Endothelial cell of umbilical vein (primary cell): ENCODE measurements at places on chromosomes 11 and 22.
A peak's percentile ranks its signal among the peaks of the same experiment; 100 is the strongest.

GRCh38 chr11:130429983-130430382, 1.6 kb upstream of the ADAMTS8 start:
- DNase-seq, result no peak

- no peak for DNase-seq
Measured at GRCh38 chr11:78788533-78788932, 213.9 kb upstream of the NARS2 start.

GRCh38 chr22:20218987-20219386, 49.1 kb downstream of the RTN4R start:
- DNase-seq, result no peak

DNA sequence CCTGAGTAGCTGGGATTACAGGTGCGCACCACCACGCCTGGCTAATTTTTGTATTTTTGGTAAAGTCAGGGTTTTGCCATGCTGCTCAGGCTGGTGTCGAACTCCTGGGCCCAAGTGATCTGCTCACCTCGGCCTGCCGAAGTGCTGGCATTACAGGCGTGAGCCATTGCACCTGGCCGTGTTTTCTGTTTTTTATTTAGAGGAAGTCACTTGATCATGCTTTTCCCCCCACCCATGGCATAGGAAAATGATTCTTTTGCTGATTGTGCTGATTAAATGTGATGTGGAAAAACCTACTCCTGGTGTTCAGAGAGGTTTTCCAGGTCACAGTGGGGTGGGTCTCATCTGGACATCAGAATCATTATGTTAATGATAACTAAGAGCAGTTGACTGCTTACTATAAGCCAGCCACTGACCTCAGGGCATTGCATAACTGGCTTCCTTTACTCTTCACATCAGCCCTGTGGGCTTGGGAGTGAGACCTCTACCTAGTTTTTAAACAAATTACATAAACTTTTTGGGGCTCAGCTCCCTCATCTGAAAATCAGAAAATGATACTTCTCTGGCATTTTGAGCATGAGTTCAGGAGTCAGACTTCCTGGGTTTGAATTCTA, 71.0 kb downstream of the PTPRJ start:
- no peak for DNase-seq

DNA sequence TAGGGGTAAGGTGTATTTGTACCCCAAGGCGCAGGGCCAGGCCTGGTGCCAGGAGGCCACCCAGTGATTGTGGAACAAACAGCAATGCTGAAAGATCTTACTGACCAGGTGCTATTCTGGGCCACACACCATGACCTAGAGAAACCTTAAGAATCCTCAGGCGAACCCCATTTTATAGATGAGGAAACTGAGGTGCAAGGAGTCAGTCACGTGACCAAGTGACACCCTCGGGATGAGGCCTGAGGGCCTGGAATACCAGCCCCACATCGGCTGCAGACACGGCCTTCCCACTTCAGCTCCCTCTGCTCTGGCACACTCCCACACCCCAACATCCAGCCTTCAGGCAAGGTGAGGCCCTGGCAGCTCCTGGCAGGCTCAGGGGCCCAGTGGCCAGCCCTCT, 13.1 kb downstream of the CABP7 start:
- no peak for DNase-seq

DNA sequence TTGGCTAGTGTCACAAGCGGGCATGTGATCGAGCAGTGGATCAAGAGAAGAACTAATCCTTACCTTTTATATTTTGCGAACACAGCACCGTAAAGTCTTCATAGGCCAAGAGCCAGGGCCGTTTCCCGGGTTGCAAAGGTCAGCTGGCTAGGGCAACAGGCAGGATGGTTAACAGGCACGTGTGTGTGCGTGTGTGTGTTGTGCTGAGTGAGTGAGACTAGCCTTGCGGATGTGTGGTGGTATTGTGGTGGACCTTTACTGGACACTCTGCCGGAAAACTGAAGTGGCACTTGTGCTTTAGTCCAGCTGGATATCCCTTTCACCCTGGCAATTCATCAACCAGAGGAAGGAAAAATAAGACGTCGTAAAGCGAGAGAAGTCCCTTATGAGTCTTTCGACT, 176.7 kb downstream of the BCR start:
- no peak for DNase-seq

- DNase-seq, result no peak
Measured at GRCh38 chr22:36701965-36702621, 1.5 kb downstream of the CACNG2 start.

- no peak for DNase-seq
Measured at GRCh38 chr11:17400048-17400775, 11.8 kb upstream of the KCNJ11 start.

- DNase-seq, result peak; percentile 93
Measured at GRCh38 chr22:31046539-31047226, 34.4 kb upstream of the SMTN start.

DNA sequence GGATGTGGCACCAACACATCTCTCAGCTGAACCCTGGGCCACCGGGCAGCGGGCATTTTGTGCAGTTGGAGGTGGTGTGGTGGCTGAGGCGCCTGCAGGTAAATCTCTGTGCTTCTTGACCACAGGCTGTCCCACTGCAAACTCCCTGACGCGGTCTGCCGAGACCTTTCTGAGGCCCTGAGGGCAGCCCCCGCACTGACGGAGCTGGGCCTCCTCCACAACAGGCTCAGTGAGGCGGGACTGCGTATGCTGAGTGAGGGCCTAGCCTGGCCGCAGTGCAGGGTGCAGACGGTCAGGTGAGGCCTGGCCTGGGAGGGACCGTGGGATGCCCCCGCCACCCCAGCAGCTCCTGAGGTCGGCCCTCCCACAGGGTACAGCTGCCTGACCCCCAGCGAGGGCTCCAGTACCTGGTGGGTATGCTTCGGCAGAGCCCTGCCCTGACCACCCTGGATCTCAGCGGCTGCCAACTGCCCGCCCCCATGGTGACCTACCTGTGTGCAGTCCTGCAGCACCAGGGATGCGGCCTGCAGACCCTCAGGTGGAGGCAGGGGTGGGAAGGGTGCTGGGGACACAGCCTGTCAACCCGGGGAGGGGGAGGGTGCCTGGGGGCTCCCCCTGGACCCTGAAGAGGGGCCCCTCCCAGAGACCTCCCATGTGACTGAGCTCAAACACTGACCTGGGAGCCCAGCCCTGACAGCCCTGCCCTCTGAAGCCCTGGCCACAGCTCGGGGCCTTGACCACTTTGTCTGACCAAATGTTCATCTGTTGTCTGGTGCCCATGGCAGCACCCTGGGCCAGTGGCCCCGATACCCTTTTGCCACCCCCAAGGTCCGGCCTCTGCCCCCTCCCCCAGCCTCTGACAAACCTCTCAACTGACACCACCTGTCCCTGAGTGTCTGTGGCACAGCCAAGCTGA, 4.6 kb upstream of the PGGHG start:
- no peak for DNase-seq

GRCh38 chr11:16572945-16573344, 165.5 kb upstream of the C11orf58 start:
- no peak for DNase-seq

GRCh38 chr11:132064987-132065620, 694.7 kb downstream of the NTM start:
- DNase-seq, result peak; percentile 72

GRCh38 chr11:19602406-19602805, 110.2 kb upstream of the NAV2 start:
- no peak for DNase-seq
